ENCODE measurements at places on chromosomes 12 and 14.

GRCh38 chr12:49580572-49581535 lies 12.9 kb upstream of the MCRS1 start:
- DNase-seq: peak; percentile 55

- no peak for DNase-seq
Observed at GRCh38 chr14:35482994-35483515, 50.9 kb upstream of the INSM2 start.

GRCh38 chr14:30656190-30656632 lies 34.1 kb downstream of the SCFD1 start:
- no peak for DNase-seq

DNA sequence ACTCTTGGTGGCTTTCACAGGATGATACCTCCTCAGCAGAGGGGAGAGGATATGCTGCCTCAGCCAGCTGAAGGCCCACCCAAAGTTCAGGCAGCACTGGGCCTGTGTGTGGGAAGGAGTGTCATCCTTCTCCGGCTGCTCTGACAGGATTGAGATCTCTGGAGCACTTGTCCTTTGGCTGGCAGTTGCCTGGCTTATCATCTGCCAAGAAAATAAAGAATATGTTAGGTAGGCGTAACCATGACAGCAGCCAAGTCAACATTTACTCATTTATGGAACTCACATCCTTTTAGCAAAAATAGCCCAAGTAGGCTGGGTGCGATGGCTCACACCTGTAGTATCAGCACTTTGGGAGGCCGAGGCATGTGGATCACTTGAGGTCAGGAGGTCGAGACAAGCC lies 68.5 kb downstream of the PPFIBP1 start:
- no peak for DNase-seq

DNA sequence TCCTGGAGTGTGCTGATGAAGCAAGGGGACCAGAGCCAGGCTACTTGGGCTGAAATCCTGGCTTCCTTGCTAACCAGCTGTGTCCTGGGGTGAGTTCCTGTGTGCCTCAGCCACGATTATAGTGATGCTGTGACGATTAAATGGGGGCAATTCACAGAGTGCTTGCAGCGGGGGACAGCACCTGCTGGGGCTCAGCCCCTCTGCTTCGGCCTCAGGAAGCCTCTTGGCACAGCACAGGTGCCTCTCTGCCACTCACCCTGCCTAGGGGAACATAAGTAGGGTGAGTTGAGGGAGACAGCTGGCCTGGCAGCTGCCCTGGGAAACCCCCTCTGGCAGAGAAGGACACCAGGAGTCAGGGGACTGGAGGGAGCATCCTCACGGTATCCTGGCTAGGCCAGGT lies 9.4 kb downstream of the KRT80 start:
- no peak for DNase-seq

DNA sequence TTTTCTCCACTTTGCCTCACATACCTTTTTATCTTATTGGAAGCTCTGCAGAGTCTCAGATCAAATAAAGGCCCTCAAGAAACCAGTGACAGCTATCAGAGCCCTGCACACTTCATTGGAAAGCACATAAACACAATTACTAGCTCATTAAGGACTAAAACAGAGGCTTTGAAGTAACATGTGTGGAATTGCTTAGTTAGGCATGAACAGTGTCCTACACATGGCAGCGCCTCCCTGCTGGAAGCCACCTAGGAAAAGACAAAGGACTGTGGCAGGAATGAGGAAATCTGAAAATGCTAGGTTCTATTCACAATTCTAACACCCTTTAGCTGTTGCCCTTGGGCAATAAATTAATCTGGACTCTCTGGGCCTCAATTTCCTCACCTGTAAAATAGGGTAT lies 89.4 kb downstream of the SUDS3 start:
- DNase-seq: no peak

DNA sequence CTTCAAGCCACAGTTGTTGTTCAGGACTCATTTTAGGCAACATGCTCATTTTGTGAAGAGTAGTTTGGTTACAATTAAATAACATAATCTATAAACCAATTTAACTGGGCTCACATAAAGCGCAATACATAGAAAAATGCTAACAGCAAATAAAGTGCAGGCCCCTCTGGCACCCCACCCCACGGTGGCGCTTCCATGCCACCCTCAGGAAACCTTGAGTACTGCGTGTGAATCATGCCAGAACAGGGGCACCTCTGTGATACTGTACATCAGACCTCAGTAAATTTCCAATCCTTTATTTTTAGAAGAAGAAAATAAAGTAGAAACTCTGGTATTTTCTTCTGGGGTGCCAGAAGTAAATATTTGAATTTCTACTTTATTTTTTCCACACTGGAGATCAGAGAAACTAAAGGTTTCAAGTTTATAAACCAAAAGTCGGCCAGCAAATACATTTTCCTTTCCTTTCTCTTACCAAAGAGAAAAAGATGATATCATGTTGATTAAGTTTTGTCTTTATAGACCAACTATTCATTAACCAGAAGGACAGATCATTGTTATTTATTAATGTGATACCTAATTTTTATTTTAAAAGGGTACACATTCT lies 316.8 kb downstream of the PAWR start:
- DNase-seq: no peak

DNA sequence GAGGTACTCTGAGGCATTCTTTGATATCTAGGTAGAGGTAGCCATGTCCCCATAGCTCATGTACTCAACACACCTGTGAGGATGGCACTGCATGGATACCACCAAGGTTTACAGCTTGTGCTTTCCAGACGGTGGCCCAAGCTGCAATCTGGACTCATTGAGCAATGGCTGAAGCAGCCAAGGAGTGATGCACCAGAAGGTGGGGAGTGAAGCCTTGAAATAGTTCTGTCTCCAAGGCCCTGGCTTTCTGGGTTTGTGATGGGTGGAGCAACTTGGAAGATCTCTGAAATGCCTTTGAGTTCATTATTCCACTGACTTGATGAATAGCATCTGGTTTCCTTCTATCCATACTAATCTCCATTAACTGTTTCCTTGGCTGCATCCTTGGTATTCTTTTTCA lies 290.0 kb upstream of the NOVA1 start:
- no peak for DNase-seq

DNA sequence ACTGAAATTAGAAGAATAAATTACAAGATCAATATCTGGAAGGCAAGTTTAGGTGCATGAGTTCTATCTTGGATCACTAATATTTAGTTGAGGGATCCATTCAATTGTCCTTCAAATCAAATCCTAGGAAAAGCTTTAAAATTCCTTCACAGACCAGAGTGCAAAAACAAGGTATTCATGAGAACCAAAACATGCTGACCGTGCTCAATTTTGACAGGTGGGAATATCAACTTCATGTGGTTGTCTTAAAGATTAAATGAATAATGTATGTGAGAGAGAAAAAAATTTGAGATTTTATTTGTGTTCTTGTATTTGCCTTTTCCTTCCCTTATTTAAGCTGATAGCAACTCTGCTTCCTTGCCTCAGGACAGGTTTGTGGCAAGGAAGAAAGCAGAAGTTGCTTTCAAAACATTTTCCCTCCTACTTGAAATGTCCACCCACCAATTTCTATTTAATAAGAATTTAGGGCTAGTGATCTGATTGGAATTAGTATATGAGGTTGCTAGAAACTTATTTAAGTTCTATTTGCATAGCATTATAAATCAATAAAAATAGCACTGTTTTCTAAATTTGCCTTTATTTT lies 4.9 kb upstream of the PPP1R12A start:
- no peak for DNase-seq

DNA sequence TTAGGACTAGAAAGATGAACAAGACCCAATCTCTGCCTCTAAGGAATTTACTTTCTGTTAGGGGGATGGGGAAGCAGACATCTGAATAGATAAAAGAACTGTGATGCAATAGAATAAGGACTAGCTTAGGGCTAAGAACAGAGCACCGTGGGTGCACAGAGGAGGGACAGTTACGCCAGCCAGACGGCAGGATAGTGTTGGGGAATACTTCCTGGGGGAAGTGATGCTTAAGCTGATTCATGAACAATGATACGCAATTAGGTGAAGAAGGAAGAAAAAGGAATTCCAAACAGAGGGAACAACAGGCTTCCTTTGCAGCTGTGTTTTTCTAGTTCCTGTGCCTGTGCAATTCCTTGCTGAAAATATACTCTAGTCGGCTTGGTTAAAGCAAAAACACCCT lies 501.1 kb downstream of the APAF1 start:
- DNase-seq: no peak

GRCh38 chr14:93112891-93113677 lies 2.6 kb downstream of the ITPK1 start:
- peak; percentile 30 for DNase-seq

GRCh38 chr12:131736446-131737149 lies 25.7 kb downstream of the SFSWAP start:
- no peak for DNase-seq

- DNase-seq: no peak
Observed at GRCh38 chr12:80017261-80017870, 82.0 kb upstream of the OTOGL start.

- no peak for DNase-seq
Observed at GRCh38 chr14:74308695-74309094, 6.0 kb upstream of the ABCD4 start.

DNA sequence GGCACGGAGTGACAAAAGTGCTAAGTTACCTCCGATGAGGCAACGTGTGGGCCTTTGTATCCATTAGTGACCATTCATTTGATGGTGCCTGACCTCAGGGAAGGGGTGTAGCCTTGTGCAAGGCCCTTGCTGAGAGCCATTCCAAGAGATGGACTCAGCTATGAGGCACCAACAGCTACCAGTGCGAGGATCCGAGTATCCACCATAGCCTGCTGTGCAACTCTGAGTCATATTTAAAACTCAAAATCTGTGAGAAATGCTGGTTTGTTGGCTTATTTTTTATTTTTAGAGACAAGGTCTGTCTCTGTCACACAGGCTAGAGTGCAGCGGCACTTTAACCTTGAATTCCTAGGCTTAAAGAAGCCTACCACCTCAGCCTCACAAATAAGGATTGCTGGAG lies 25.1 kb upstream of the WNK1 start:
- DNase-seq: no peak

DNA sequence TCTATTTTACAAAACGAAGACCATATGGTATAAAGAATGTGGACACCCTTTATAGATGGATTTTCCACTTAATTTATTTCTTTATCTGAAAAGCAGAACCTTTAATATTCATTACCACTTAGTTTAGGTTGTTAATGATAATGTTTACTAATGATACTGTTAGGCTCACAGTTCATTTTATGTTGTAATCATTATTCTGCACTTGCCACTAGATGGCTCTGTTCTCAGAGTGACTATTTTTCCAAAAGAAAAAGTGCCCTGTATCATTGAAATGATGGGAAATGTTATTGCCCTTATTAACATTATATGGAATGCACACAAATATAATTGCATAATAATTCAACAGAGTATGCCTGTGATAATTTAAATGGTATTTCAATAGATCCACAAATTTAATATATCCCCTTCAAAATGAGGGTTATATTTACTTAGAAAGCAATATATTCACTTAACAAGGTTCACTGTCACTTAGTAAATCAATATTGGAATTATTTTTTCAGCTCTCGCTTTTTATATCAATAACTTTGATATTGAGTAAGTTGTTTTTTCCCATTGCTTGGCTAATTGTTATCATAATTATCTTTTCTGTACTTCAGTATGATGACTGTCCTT lies 95.7 kb downstream of the PDE3A start:
- DNase-seq: no peak

DNA sequence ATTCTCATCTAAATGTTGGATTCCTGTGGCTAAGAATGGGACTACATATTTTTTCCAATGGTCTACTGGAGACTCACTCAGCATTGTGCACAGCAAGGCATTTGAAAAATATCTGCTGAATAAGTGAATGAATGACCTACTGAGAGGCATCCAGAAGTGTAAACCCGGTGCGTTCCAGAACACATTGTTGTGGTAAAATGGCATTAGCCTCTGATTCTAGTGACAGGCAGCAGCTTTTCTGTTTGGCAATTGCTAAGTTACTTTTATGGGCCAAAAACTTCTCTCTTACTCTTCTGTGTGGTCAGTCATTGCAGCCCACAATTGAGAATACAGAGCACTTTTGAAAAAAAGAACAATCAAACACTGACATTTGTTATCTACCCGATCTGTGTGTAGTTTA lies 36.5 kb downstream of the WIF1 start:
- no peak for DNase-seq

DNA sequence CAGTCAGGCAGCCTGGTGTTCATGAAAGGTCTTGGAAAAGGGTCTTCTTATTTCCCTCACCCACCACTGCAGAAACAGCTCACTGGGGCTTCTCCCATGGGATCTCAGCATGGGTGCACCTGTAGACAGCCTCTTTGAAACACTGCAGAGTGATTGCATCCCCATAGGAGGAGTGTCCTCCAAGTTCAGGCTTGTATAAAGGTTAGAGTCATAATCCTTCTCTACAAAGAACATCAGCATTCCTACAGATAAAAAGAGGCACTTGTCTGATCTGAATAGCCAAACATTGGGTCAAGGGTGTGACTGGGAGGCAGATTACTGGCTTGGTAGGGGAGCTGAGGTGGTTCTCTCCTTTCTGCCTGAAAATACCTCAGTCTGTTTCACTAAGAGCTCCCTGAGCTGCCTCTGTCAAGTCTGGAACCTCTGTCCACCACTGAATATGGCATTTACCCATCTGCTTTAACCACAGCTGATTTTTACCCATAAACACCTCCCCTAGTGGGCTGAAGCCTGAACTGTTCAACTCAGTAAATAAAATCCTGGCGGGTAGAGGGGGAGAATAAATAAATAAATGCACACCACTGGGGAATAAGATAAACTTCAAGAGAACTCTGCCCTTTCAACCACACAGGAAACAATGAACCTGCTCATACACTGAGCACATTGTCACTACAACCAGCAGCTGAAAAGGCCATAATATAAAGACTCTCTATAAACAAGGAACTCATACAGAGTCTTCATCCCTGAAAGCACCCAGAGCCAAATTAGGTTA lies 120.7 kb upstream of the SCAF11 start:
- no peak for DNase-seq

DNA sequence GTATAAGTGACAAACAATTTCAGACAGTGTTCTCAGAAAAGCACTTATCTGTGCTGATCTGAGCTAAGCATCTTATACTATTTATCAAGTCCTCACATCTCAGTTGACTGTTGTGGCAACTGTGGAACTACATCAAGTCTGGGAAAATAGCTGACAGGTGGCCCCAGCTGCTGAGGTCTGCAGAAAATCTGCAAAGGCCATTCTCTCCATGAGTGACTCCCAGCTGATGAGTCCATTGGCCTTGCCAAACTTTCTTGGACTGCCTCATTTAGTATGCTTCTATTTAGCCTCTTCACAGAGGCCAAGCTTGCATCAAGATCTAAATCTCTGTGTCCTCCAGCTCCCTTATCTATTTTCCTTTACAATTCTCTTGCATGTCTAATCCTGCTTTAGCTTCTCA lies 174.5 kb upstream of the RBM19 start:
- no peak for DNase-seq

GRCh38 chr12:113329022-113329790 lies 5.7 kb downstream of the SLC8B1 start:
- DNase-seq: no peak

Data from amygdala (tissue), 56 donors.